ENCODE measurements at places on chromosomes 4 and X. TPM values are rescaled to one million over a fixed set of nuclear protein-coding genes. Genes with fewer than 3 reads are reported as not detected.

GRCh38 chr4:106340774-106341173 is 24.4 kb downstream of the AIMP1 start:
- H3K36me3 ChIP-seq: no peaks in the 10 kb centered on the region
- H3K4me1 ChIP-seq: peaks cover 12% of the 10 kb centered on the region
- H3K27ac ChIP-seq: no peak overlapping the region

Gene RASSF6
- total RNA-seq: 0.15 TPM

DNA sequence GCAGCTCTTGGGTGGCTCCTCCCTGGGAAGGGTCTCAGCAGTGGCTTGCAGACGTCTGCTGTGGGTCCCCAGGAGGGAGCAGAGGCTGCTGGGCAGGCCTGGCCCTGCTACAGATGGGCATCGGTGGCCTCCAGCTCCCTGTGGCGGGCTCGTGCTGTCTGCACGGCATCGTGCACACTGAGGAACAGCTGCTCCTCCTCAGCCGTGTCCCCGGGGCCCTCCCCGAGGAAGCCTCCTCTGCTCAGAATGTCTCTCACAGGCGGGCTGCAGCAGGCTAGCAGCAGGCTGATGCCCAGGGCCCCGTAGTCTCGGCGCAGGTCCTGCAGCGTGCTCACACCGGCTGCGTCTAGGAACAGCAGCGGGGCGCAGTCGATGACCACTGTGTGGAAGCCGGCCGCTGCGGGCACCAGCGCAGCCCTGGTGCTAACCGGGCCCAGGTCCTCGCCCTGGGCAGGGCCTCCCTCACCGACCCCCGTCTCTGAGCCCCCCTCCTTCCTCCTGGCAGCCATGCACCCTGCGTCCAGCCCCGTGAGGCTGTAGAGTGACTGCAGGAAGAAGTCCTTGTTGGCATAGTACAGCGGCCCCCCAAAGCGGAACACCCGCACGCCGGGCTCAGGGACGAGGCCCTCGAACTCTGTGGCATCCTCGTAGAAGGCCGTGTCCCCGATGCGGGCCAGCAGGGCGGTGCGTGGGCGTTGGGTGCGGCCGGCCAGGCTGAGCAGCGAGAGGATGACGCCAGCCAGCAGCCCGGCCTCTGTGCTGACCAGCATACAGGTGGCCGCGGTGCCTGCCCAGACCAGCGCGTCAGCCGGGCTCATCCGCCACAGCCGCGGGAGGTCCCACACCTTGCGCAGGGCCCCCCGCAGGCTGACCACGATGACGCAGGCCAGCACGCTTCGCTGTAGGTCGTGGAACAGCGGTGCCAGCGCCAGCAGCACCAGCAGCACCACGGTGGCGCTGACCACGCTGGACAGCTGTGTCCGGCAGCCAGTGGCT is 2.2 kb downstream of the IDUA start:
- H3K4me1 ChIP-seq: peaks cover 24% of the 10 kb centered on the region
- H3K36me3 ChIP-seq: no peaks in the 10 kb centered on the region
- H3K27ac ChIP-seq: no peak overlapping the region

Gene STPG2
- total RNA-seq: not detected

GRCh38 chr4:74632634-74633033 is 161.7 kb downstream of the BTC start:
- no peak for ATAC-seq
- no peaks in the 10 kb centered on the region for H3K4me1 ChIP-seq

- ATAC-seq: no peak
- H3K27ac ChIP-seq: no peak overlapping the region
- no peak overlapping the region for H3K4me3 ChIP-seq
- H3K36me3 ChIP-seq: peaks cover 29% of the 10 kb centered on the region
- H3K27me3 ChIP-seq: no peaks in the 10 kb centered on the region
These were observed 4.9 kb downstream of the UBA6 start for GRCh38 chr4:67696061-67696460.

DNA sequence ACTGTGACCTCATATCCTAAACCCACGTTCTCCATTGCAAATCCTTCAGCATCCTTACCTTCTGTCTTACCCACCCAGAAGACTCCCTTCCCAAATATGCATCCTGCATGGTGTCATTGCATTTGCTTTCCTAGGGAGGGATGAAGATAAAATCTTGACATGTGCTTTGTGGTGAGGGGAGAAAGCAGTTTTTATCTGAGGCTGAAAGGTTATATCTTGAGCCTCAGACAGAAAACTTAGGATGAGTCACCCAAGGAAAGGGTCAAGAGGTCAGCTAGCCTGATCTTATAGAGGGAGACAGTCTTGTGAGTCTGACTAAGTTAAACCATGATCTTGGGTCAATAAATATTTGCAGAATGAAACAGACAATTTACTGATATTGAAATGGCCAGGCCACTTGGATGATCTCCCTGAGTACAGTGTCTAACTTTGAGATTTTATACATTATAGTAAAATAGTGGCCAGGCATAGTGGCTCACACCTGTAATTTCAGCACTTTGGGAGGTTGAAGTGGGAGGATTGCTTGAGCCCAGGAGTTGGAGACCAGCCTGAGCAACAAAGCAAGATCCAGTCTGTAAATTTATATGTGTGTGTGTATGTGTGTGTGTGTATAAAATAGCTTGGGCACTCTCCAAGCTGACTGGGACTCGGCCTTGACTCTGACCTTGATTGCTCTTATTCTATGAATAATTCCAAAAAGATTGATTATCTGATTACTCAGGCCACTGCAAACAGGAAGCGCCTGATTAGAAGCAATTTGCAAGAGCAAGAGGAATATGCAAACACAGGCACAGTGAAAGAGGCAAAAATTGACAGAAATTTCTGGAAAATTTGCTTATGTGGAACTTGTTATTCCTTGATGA is 15.4 kb upstream of the FAM9C start:
- H3K27me3 ChIP-seq: no peaks in the 10 kb centered on the region
- H3K4me1 ChIP-seq: no peaks in the 10 kb centered on the region
- H3K36me3 ChIP-seq: no peaks in the 10 kb centered on the region
- H3K27ac ChIP-seq: no peak overlapping the region
- no peak for ATAC-seq
- H3K4me3 ChIP-seq: no peak overlapping the region

DNA sequence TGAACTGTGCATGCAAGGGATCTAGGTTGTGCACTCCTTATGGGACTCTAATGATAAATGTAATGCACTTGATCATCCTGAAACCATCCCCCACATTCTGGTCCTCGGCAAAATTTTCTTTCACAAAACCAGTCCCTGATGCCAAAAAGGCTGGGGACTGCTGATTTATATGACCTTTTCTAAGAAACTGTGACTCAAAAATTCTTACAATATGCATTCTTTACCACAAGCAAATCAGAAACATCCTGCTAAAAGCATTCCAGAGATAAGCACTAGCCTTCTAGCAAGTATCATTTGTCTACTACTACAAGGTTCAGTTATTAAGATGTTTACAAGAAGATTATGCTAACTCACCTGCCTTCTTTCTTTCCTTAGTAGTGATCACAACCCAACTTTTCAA is 166.5 kb upstream of the PCDH7 start:
- no peak overlapping the region for H3K27ac ChIP-seq
- ATAC-seq: no peak
- H3K4me1 ChIP-seq: no peaks in the 10 kb centered on the region
- H3K36me3 ChIP-seq: no peaks in the 10 kb centered on the region
- no peaks in the 10 kb centered on the region for H3K27me3 ChIP-seq

- no peak overlapping the region for H3K27ac ChIP-seq
- ATAC-seq: peak; percentile 63
- no peak overlapping the region for H3K4me3 ChIP-seq
- H3K36me3 ChIP-seq: no peaks in the 10 kb centered on the region
These were observed 226.0 kb downstream of the RASL11B start for GRCh38 chr4:53088152-53088551.

Gene YIPF6
- total RNA-seq: 38.8 TPM

Gene IL2
- not detected for total RNA-seq

DNA sequence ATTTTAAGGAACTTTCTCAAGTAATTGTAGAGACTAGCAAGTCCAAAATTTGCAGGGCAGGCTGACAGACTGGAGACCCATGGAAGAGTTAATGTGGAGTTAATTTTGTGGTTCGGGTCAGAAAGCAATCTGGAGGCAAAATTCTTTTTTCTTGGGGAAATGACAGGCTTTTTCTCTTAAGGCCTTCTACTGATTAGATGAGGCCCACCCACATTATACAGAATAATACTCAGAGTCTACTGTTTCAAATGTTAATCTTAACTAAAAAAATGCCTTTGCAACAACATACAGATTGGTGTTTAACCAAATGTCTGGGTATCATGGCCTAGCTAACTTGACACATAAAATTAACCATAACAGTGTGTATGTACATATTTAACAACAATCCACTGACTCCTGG is 32.7 kb downstream of the RRAGB start:
- H3K4me3 ChIP-seq: no peak overlapping the region
- ATAC-seq: no peak
- no peaks in the 10 kb centered on the region for H3K36me3 ChIP-seq

Gene SSX4B
- not detected for total RNA-seq

- no peaks in the 10 kb centered on the region for H3K36me3 ChIP-seq
- H3K27me3 ChIP-seq: no peaks in the 10 kb centered on the region
- H3K4me1 ChIP-seq: peaks cover 11% of the 10 kb centered on the region
- H3K27ac ChIP-seq: no peak overlapping the region
- H3K4me3 ChIP-seq: no peak overlapping the region
These were observed 79.3 kb downstream of the REPS2 start for GRCh38 chrX:17025621-17026302.

DNA sequence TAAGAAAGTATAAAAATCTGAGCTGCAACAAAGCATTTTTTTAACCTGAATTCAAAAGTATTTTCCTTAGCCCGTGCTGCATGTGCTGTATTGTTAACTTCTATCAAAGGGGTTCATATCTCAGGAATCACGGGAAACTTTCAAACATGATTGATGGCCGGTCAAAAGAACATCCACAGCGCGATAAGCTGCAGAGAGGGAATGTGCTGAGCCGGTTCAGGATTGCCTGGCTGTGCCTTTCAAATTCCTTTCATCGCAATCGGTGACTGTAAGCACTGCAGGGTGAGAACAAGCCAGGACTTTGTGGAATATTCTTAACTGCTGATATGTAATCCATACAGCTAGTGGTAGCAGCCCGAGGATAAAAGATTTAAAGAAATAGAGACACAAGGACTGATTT is 210.9 kb upstream of the NOCT start:
- H3K4me1 ChIP-seq: no peaks in the 10 kb centered on the region
- H3K4me3 ChIP-seq: no peak overlapping the region
- H3K27me3 ChIP-seq: peaks cover 16% of the 10 kb centered on the region
- no peak overlapping the region for H3K27ac ChIP-seq
- no peak for ATAC-seq
- no peaks in the 10 kb centered on the region for H3K36me3 ChIP-seq

Gene CXCL1
- total RNA-seq: 3.1 TPM

- no peaks in the 10 kb centered on the region for H3K27me3 ChIP-seq
- no peak overlapping the region for H3K4me3 ChIP-seq
- no peaks in the 10 kb centered on the region for H3K4me1 ChIP-seq
- H3K36me3 ChIP-seq: no peaks in the 10 kb centered on the region
- ATAC-seq: no peak
These were observed 362.0 kb upstream of the BOD1L1 start for GRCh38 chr4:13989501-13989900.

Gene CCSER1
- total RNA-seq: 6.3 TPM

Gene SERTM2
- 5.7 TPM for total RNA-seq

DNA sequence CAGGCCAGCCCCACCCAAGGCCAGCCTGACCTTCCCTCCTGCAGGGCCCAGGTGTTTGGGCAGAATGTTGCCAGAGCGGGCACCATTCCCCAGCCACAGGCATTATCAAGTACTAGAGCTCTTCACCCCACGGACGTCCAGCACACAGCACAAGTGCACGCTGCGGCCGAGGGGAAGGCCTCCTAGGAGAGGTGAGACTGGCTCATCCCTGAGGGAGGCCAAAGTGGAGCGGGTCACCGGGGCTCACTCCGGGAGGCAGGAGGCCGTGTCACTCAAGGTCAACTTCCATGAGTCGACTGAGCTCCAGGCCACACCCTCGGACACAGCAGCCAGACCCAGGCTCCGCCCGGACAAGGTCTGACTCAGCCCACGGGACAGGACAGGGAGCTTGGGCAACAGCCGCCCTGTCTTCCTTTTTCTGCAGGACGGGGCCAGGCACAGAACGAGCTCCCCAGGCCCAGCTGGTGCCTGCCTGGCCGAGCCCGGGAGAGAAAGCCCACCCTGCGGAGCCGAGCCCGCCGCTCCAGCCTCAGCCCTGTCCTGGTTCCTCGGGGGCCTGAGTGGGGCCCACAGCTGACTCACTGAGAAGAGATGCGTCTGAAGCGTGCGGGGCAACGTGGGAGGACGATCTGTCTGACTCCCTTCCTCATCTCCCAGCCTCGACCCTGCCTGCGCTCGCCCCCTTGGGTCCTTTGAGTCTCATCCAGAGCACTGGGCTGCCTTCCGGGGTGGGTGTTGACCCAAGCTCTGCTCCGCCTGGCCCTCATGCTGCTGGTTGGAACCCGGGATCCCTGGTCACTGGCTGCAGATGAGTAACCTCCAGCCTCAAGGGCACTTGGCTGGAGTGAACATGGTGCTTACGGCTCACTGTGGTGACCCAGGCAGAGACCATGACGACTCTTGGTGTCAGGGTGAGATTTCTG is 1.6 kb downstream of the SLC49A3 start:
- peaks cover 29% of the 10 kb centered on the region for H3K4me1 ChIP-seq
- peaks cover 56% of the 10 kb centered on the region for H3K27me3 ChIP-seq
- peak; percentile 91 for ATAC-seq
- H3K4me3 ChIP-seq: no peak overlapping the region
- H3K36me3 ChIP-seq: no peaks in the 10 kb centered on the region
